ENCODE measurements at places on chromosomes 5 and 9.

DNA sequence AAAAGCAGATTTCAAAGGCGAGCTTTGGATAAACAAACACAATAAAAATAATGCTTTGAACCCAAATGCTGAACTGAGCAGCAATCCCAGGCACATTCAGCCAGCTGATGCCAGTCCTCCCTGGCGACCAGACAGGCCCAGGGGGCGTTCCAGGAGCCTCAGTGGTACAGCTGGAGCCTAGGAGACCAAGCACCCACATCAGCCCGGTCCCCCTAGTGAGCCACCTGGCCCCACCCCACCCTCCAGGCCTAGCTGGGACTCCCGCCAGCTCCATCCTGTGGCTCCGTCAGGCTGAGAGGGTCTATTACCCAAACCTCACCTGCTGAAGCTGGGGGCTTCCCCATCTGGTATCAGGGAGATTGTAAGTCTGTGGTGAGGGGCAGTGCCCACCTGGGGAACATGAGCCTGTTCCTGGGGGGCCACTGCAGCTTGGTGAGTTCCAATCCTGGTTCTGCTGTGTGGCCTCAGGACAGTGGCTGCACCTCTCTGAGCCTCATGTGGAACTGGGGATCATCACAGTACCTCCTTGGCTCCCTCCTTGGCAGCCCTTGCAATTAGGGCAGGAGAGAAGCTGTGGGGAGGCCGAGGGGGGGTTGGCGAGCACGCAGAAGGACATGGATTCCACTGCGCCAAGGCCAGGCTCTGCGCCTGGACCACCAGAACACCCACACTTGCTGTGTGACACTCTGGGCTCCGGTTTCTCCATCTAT, 16.7 kb downstream of the C9orf50 start:
- no peak for DNase-seq

GRCh38 chr5:155140646-155141045, 127.1 kb downstream of the KIF4B start:
- DNase-seq: no peak

DNA sequence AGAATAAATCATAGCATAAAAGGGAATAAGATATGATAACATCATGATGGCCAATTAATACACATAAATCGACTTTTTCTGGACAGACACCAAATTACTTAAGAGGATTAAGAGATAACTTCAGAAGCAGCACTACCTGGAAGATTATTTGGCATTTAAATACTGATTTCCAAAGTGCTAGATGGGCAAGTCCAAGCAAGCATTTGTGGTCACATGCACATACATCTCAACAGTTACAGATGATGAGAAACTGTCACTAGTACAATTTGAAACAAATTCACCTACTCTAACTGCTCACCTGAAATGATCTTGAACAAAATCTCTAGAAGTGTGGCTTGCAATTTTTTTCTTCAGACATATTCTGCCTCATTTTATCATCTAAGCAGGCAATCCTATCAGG, 26.8 kb upstream of the RASGEF1C start:
- DNase-seq: no peak

DNA sequence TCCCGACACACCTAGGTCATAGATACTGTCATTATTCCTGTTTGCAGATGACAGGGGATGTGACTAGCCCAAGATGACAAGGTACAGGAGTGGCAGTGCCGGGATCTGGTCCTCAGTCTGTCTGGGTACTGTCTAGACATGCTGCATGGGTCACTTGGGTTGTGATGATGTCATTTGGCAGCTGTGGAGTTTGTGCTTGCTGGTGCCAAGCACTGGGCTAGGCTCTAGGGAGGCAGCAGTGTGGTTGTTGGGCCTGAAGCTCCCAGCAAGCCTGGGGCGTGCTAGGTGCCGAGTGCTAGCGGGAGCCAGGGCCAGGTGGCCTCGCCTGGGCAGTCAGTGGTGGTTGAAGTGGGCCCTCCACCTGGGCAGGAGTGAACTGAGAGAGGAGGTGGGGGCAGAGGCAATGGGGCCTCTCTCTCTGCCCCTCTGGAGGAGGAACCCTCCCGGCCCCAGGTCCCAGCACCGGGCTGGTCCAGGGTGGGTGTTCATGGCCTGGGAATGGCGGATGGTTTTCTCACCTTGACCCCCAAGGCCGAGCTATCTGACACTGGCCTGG, 8.8 kb upstream of the ASB6 start:
- peak; percentile 52 for DNase-seq

- DNase-seq: peak; percentile 31
Observed at GRCh38 chr5:123035360-123035917, 1.1 kb downstream of the PPIC start.

DNA sequence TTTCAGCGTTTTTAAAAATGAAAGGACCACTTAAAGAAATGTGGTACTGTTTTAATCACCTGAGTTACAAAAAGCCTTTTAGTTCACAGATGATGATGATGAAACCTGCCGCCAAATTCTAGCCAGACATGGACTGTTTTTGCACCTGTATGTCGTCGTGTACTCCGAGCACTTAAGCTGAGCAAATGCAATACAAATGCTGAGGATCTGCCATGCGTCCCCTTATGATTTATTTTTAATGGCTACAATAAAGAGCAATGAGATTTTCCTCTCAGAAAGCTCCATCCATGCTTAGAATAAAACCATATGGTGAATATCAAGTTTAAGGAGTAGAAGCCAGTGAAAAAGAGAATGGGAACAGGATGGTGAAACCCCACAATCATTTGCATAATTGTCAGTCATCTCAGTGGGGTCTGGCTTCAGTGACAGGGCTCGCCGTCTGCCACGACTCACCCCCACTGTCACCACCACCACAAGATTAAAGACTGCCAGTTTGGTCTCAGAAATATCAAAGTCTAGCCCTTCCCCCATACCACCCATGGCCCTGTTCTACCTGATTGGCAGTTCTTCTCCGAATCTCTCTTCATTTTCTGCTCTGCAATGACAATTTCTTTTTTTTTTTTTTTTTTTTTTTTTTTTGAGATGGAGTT, 159.9 kb downstream of the GOLPH3 start:
- DNase-seq: no peak

DNA sequence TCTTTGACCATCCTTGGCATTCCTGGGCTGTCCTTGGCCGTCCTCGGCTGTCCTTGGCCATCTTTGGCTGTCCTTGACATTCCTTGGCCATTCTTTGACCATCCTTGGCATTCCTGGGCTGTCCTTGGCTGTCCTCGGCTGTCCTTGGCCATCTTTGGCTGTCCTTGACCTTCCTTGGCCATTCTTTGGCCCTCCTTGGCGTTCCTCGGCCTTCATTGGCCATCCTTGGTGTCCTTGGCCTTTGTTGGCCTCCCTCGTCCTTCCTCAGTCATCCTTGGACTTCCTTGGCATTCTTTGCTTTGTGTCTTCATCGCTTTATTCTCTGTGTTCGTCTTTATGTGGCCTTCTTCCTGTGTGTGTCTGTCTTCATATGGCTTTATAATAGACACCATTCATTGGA, 20.7 kb downstream of the NDUFS6 start:
- no peak for DNase-seq

- DNase-seq: no peak
Observed at GRCh38 chr9:18721995-18722310, 248.0 kb downstream of the ADAMTSL1 start.

DNA sequence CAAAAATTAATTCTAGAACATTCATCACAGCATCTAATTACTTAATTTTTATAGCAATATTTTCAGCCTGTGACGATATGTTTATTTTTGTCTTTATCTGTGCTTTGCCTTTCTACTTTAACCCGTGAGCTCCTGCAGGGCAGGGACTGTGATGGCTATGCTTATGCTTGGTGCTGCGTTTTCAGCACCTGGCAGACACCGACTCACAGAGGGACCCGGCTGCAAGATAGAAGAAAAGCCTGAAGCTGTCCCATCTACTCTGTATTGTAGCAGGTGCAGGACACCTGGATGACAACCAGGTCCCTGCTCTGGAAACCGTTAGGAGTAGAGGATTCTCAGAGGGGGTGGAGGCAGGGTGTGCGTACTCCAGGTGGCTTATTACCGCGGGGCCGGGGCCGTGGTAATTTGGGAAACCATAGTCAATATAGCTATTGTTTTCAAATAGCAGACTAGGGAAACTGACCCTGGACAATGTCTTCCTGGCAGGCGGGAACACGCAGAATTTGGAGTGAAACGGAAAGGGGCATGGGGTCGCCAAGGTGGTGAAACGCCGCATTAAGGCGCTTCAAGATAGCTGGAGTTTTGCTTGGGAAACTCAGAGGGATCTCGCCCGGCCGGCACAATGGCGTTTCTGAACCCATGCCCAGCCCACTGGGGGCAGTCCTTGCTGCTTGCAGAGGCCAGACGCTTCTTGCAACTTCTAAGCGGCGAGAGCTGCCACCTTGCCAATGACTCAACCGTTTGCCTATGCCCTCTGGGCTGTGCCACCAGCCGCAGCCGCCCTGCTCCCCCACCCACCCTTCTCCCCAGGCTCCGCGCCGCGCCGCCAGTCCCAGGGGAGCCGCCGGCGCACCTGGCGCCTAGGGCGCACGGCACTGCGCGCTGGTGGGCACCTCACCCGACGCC, 140.1 kb upstream of the PALM2AKAP2 start:
- DNase-seq: no peak

DNA sequence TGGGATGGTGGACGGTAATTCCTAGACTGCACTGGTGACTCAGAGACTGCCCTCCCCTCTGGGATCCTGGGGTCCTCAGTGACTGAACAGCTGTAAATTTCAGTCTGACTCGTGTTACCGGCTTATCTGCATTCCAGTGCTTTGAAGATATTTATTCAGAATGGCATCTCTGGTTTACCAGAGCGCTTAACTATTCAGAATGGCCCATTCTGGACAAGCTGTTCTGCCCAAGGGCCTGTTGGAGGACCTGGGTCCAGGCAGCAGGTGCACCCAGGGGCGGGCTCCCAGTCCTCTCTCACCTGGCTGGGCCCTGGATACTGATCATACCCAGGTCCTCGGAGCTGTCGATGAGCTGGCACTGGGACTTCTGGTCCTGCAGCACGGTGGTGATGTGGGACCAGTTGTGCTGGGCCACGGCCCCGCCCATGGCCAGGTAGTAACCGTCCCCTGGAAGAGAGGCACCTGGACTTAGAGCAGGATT, 48.0 kb downstream of the SARDH start:
- no peak for DNase-seq

DNA sequence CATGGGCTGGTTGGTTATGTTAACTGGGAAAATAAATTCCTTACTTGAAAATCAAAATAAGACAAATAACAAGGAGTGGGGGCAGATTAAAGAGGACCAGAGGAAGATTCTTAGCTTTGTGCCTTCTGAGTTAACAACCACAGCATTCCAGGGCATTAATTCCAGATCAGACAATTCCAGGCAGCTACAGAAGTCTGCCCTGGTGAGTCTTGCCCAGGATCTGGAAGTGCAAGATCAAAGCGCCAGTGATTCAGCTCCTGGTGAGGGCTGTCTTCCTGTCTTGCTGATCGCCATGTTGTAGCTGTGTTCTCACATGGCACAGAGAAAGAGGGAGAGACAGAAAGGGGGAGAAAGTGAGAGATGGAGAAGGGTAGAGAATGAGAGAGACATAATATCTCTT, 65.6 kb downstream of the ANXA2R start:
- peak; percentile 81 for DNase-seq

DNA sequence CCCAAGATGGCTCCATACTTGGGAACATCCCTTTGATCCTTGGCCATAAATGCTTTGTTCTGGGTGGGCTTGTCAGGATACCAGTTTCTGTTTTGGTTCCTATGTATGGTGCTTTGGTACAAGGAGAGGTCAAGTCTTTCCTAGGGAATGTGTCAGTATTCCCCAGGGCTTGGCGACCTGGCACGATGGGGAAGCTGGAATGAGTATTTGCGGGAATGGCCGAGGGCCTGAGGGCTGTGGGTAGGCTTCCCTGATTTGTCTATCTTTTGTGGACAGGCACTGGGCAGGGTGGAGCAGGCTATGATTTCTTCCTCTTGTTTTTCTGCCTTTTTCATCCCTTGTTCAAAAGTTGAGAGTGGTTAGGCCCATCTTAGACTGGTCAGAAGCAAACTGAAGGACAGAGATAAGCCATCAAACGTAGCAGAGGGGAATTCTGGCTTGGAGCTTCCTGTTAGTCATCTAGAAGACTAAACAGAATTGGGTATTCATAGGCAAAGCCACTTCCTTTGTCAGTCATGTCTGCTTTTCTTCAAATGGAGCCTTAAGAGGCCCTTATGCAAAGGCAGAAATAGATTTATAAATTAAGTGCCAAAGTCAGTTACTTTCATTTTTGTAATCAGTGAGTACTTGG, 13.7 kb downstream of the DOCK2 start:
- peak; percentile 68 for DNase-seq

GRCh38 chr5:149586708-149587318, 5.5 kb downstream of the ARHGEF37 start:
- DNase-seq: no peak

DNA sequence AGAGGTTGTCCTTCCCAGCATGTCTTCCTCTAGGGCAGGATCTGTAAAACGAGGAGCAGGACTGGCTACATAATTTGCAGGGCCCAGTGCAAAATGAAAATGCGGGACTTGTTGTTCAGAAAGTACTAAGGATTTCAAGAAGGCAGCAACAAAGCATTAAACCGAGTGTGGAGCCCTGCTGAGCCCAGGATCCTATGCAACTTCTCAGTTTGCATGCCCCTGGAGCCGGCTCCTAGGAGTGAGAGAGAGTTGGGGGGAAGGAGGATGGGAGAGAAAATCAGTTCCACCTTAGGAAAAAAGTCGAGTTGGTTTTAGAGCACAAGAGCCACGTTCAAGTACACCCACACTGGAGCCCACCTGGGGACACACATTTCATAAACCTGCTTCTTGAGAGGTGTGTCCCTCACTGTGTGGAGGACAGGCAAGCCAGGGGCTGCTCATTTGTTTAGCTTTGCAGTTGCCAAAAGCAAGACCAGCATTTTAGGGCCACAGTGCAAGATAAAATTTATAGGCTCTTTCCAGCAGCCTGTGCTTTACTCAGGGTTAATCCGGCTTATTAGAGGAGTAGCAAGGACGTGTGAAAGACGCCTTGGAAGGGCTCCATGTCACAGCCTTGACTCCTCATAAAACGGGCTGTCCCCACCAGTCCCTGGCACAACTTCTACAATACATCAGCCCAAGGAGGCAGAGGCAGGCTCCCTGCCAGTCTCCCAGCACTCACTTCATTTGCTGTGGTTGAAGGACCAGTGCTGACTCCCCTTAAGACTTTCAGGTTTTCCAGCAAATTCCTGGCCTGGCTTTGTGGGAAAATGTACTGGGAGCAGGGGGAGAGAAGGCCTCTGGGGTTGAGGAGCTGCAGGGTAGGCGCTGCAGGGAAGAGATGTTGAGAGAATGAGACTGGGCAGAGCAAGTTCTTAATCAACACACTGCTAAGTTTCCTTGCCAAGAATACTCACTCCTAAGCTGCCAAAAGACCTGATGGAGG, 159.7 kb upstream of the SEMA6A start:
- no peak for DNase-seq

DNA sequence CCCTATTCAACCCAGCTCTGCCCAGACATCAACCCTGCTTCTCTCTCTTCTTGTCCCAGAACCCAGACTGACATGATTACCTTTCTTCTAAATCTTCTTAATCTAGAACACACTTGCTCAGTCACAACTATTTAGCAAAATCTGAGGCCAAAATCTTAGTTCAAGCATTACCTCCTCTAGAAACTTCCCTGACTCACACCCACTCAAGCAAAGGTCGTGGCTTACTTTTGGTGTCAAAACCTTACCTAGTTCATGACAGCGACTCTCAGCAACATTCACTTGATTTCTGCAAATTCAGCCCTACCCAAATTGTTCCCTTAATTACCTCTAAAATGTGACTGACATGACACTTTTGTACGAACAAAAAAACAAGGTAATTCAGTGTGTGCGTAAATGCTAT, 130.2 kb downstream of the TLE1 start:
- no peak for DNase-seq

GRCh38 chr9:87309236-87309635, 188.4 kb upstream of the DAPK1 start:
- peak; percentile 53 for DNase-seq
